NCI-H526 (cell line): ENCODE measurements at places on chromosomes 4 and X.

GRCh38 chrX:18455384-18455783, 30.0 kb downstream of the CDKL5 start:
- DNase-seq, result no peak

GRCh38 chr4:89954906-89955695, 60.4 kb downstream of the MMRN1 start:
- DNase-seq, result no peak

GRCh38 chr4:27594922-27595321, 734.3 kb downstream of the STIM2 start:
- DNase-seq, result no peak

- no peak for DNase-seq
These were observed 599.7 kb downstream of the ADGRL3 start for GRCh38 chr4:61799794-61800193.

DNA sequence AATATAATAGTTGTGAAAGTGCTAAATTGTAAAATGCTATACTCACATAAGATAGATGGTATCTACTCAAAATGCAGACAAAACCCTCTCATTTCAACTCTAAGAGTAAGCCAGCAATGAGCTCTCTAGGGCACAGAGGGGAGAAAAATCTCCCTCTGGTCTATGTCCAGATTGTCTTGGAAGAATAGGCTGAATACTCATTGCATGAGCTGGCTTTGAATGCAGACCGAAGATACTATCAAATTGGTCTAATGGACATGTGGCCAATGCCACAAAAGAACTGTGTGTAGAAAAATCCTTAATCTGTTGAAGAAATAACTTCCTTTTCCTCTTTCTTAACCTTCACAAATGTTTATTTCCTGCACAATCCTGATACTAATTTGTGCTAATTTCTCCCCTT, 3.5 kb downstream of the ZXDA start:
- DNase-seq, result no peak

DNA sequence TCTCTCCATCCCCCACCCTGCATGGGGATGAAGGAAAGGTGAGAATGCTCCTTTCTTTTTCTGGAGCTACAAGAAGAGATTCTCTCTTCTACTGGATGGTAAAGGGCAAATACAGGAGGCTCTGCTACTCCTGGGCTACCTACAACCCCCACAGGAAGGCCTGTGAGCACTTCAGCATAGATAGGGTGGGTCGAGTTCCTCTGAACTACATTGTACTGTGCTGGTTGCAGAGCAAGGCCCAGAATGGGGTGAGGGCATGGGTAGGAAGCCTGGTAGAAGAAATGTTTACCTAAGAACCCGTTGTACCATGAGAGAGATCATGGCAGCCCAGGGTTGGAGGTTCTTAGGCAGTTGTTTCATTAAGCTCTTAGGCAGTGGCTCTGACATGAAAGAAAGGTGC, 510.4 kb downstream of the MID1IP1 start:
- DNase-seq, result no peak

GRCh38 chrX:25536307-25536970, 520.7 kb upstream of the ARX start:
- no peak for DNase-seq

DNA sequence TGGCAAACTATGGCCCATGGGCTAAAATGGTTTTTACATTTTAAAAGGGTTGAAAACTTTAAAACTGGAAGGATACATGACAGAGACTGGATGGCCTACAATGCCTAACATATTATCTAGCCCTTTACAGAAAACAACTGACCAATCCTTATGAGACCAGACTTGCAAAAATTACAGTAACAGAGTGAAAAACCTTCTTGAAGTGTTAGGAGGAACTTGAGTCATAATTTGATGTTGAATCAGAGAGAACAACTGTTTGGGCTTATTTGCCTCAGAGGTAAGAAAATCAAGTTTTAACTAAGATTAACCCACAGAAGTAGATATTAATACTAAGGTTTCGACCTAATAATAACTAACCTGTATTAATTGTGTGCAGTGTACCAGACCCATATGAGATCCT, 12.4 kb upstream of the NAP1L5 start:
- no peak for DNase-seq
